ENCODE measurements at places on chromosomes 7 and 10.

- DNase-seq = no peak
These were observed at the start of gene LRIT2 for GRCh38 chr10:84225427-84226173. LRIT2 (minus strand) TSS chr10:84225544; CDS start chr10:84225520, 24 bp downstream.

GRCh38 chr10:124129471-124129870 lies 36.1 kb upstream of the CHST15 start:
- DNase-seq = no peak

DNA sequence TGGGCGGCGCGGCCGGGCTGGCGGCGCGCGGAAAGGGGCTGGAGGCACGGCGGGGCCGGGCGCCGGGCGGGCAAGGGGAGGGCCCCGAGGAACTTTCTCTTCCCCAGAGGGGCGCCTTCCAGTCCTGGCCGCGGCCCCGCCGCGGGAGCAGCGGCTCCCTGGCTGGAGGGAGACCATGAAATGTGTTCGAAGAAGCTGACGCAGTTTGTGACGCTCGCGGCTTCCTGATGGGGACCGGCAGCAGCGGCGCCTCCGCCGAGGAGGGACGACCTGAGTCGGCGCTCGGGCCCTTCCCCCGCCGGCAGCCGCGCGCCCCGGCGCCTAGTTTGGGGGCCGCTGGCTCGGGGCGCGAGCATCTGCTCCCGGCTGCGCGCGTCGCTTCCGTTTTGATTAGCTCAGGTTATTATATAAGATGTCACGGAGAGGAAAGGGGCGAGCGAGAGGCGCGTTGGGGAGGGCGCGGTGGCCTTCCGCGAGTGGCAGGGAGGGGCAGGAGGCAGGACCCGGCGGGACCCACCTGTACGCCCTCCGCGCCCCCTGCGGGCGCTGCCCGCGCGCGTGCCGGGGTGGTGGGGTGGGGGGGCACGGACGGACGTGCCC lies 57.1 kb upstream of the PCGF5 start:
- peak; percentile 48 for DNase-seq

GRCh38 chr7:2094454-2095045 lies 138.2 kb downstream of the MAD1L1 start:
- no peak for DNase-seq

DNA sequence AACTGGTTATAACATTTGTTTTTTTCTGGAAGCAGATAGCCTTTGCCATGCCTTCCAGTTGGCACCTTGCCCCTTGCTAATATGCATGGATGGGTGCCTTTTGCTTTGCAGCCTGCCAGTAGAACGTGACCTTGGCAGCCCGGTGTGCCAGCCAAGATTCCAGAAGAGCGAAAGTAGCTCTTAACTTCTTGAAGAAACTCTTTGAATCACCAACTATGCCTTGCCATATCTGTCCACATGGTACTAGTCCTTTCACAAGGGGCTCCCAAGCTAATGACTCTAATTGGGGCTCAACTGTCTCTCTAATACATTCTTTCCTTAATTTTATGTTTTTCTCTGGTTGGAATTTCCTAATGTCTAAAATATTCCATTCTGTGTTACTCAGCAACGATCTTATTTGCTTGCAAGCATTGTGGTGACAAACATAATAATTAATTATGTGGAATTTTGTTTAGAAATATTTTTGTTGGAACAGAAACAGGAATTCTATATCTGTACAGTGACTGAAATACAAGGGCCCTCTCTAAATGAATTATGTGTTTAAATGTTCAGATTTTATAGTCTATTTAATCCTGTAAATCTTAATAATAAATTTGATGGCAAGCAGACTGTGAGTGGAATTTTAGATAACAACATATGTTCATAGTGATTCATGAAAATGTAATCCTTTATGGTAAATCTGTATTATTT lies 45.8 kb downstream of the HDAC9 start:
- DNase-seq = no peak

- DNase-seq = no peak
These were observed 33.8 kb downstream of the RAMP3 start for GRCh38 chr7:45191396-45191795.

GRCh38 chr10:33279276-33279675 lies 55.2 kb downstream of the NRP1 start:
- no peak for DNase-seq

DNA sequence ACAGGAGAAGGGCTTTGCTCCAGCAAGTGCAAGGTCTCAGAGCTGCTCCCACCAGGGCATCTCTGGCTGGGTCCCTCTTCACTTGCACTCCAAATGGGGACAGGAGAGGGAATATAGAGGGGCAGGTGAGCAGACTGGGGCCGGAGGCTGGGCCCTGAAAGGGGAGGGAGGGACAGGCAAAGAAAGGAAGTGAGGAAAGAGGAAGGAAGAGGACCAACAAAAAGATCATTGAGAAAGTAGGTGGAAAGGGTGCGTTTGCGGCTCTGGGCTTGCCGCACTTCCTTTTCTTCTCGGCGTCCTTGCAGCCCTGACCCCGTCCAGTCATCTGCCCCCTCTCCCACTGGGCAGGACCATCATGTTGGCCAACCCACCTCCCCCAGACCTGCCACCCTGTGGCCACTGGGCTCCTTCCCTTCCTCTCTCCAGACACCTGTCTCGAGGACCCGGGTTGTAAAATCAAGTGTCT lies 14.0 kb downstream of the ITPRIP start:
- DNase-seq = no peak

- no peak for DNase-seq
These were observed 2.4 kb downstream of the ADCK2 start for GRCh38 chr7:140674899-140675701.

DNA sequence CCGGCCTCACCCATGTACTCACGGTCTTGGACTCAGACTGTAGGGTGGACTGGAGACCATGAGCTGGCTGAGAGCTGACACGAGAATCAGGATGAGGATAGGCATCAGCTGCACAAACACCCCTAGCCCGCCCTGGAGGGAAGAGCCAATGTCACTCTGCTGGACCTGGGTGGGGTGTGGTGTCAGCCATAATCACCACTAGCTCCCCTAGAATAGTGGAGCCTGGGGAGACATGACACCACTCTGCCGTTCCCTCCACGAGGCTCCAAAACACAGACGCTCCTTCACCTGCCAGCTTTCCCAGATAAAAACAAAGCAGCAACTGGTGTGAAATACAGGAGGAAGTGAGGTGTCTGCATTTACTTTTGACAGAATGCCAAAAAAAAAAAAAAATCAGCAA lies 16.5 kb downstream of the DNAJB12 start:
- DNase-seq = no peak

DNA sequence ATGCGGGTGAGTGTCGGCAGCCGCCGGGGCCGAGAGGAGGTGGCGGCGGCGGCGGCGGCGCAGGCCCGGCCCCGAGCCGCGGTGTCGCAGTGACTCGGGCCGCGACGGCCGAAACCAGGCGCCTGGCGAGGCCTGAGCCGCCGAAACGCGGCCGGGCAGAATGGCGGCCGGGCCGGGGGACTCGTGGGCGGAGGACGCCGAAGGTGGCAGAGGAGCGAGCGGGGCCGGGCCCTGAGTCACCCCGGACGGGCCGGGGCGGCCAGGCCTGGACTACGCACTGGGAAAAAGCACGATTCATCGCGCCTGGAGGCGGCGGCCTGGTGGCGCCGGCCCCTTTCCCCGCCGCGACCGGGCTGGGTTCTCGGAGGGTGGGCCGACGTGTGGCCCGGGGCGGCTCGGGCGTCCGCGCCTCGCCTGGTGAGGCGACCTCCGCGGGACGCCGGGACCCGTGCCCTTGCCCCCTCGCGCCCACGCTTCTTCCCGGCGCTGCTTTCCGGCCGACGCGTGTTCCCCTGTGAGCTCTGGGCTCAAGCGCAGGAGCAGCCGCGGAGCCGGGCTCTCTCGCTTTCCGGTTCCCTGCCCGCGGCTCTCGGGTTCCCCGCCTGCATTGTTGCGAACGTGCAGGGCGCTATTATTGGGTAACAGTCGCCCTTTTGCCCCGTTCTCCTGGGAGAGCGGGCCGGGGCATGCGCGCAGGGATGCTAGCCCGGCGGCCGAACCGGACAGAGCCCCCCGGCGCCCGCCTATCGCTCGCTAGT lies 500 bp downstream of the CUL1 start:
- no peak for DNase-seq

DNA sequence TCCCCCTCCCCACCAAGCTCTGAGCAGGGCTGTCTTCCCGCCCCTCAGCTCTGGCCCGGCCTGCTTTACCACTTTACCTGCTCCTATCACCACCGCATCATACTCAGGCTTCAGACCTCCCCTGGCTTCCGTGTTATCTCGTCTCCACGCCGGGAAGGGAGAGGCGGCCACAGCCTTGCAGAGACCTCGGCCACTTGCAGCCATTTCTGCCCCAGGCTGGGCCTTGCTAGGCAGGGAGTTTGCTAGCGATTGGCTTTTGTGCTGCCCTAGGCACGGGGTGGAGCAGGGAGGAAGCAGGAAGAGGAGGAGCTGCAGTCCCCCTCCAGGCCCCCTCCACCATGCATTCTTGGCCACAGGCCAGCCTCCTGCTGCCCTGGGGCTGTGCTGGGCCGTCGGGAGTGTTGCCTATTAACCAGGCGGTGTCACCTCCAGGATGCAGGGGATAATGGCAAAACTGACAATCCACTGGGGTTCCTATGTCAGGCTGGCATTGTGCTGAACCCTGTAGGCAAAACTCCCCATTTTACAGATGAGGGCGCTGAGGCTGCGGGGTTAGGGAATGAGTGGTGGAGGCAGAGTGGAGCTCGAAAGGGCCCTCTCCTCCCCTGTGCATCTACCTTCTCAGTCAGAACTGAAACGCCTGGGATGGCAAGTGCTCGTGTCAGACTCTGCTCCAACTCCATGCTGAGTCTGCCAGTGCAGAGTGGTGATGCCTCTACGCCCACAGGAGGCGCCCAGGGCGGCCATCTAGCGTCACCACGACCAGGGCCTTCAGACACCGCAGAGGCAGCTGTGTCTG lies at the start of gene PYROXD2:
PYROXD2 (minus strand) TSS at position 251 of the 799 bp plus-strand sequence; CDS start at position 204, 47 bp downstream.
- DNase-seq = peak; percentile 83

GRCh38 chr10:131178521-131179331 lies 132.8 kb downstream of the TCERG1L start:
- no peak for DNase-seq

GRCh38 chr10:11112718-11113117 lies 95.0 kb downstream of the CELF2 start:
- DNase-seq = no peak

- no peak for DNase-seq
These were observed 71.6 kb downstream of the ADCYAP1R1 start for GRCh38 chr7:31123726-31124125.
